ENCODE measurements at places on chromosomes 12 and 14.

DNA sequence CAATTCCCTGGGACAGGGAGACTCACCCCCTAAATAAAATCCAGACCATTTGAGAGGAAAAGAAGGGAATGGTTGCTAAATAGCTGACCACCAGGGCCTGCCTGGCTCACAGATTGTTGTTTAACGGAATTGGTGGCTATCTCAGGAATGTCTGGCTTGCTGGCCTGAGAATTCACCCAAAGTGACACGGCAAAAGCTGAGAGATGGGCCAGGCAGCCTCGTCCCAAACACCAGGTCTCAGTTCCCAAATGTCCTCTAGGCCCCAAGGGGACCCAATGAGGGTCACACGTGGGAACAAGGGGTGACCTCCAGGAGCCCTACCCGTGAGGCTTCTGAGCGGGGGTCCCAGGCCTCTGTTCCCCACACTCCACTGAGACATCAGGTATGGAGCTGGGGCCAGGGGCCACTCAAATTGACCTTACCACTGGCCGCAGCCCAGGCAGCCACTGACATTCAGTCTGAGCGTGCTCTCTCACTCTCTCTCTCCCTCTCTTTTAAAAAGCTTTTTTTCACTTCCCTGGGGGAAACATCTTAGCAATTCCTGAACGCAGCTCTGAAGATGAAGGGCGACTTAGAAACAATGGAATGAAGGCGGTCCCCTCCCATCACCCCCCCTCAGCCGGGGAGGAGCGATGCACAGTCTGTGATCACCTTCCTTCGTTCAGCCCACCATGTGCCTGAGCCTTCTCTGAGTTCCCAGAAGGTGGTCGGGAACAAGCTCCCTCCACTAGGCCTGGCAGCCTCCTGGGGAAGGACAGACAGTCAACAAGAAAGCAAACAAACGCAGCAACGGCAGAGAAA lies 131.2 kb downstream of the SCARB1 start:
- no peak for DNase-seq

- DNase-seq: no peak
Measured at GRCh38 chr12:59559696-59560095, 36.1 kb upstream of the SLC16A7 start.

DNA sequence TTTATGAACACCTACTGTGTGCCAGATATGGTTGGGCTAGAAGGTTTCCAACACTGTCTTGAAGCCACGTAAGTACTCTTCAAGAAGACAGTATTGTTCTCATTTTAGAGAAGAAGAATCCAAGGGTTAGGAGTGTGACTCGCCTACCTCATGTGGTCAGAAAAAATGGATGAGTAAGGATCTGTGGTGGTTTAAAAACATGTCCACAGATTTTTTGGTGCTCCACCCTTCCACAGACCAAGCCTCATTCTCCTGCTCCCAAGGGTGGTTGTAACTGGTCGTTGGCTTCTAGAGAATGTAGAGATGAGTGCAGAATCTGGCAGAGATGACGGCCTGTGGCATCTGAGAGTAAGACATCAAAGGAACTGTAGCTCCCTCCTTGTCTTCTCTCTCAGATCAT lies 30.3 kb upstream of the TTC7B start:
- no peak for DNase-seq

GRCh38 chr12:32230613-32230993 lies 124.0 kb downstream of the BICD1 start:
- no peak for DNase-seq

DNA sequence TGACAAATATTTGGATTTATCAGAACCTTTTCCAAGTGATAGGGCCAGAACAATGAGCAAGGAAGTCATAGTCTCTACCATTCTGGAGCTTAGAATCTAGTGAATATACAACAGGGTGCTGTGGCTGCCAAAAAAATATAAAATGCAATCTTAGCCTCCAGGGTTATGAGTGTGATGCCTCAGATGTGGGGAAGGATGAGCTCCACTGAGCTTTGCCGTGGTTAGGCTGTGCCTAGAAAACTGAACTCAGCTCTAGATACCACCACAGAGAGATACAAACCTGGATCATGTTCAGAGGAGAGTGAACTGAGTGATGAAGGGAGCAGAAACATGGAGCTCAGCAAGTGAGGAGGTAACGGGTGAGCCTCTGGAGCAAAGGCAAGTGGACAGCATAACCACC lies 138.1 kb upstream of the HIF1A start:
- no peak for DNase-seq

DNA sequence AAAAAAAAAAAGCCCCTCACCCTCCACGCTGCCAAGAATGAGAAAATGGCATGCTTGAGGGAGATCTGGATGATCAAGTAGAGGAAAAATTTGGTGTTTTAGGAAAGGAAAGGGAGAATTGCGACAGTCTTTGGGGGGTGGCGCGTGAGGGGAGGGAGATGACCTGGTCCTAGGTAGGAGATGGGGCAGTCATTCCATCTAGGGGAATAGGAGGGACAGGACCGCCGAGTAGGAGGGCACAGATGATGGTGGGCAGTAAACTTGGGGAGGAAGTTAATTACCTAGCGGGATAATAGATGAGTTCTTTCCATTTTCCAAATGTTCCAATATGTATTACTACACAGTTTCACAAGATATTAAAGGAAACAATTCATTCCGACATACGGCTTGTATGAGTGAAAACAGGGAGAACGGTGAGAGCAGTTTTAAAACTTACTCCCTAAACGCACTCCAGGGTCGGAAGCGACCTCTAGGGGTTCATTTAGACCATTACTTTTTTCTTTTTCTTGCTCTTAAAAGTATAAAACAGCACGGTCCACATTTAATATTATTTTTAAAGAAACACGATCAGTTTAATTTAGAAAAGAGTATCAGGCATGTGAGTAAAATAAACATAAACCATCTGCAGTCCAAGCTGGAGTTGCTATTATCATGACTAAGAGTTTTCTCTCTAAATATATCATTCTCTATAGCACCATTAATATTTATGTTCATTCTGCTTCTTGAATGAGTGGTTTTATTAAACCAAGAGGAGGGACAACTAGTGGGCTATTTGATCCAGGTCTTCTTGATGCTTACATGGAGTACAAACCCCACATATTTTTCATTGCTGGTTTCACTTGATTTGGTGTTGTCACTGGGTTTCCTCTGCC lies 3.0 kb upstream of the FNTB start:
- no peak for DNase-seq

DNA sequence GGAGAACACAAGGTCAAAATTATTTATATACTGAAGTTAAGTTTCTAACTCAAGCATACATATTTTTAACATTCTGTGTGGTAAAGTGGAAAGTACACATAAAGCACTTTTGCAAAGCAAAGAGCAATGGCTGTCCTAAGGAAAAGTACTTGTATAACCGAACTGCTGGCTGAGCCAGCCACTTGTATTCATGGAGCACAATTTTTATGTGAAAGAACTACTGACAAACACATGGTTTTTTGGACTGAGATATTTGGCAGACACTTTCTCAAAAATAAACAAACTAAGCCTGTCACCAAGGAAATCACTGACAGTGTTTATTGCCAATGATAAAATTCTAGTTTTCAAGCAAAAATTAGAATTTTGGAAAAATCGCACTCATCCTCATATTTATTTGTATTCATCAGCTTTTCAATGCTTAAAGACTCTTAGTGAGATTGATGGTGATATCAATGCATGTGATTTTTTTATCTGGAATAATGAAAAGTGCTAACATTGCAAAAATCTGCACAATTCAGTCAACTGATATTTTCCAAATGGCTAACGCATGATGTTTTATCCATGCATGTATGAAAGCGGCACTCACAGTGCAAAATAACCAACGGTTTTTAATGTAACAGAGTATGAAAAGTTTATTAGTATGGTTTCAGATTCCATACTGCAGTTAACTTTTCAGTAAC lies 125.3 kb downstream of the IPO8 start:
- no peak for DNase-seq

GRCh38 chr14:23644195-23644918 lies 8.2 kb downstream of the DHRS2 start:
- no peak for DNase-seq

DNA sequence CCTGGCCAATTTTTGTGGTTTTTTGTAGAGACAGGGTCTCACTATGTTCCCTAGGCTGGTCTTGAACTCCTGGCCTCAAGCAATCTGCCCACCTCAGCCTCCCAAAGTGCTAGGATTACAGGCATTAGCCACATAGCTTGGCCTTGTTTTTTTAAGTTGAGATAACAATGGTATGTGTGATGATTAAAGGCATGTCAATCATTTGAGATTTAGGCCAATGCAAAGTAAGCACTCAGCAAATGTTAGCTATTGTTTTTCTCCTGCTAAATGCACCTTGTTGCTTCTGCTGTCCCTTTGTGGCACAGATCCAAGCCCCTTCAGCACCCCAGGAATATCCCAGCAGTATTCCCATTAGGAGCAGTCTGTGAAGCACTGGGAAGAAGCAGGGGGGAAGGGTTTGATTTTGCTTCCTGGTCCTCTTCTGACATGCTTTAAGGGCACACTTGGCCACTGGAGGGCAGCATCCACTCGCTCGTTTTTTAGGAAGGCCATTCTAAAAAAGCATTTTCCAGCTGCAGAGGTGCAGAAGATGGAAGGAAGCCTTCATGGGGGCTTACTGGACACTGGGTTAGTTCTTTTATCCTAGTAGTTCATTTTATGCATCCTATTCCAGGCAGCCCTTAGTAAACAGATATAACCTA lies 70.2 kb upstream of the ZFP36L1 start:
- DNase-seq: peak; percentile 3

DNA sequence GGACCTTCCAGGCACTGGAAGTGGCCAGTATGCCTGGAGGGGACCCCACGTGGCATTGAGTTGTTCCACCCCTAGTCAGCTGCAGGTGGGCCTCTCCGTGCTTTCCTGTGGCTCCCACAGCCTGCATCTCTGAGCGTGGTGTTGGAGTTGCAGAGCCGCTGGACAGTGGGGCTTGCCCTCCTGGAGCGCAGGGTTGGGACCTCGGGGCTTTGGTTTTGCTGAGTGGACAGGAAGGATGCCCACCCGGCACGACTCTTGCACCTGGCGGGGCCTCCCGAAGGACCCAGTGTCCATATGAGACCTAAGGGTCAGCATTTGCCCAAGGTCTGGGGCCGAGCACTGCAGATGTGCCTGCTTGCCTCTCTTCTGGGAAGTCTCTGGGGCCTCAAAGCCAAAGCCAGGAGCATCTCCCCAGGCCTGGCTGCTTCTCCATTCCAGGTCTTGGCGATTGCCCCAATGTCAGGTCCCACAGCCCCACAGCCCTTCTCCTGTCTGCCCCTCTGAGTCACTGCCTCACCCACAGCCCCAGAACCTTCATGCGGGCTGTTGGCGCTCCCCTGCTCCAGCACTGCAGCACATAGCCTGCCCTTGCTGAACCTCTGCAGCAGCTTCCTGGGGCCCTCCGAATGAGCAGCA lies 1.5 kb downstream of the PACS2 start:
- no peak for DNase-seq

DNA sequence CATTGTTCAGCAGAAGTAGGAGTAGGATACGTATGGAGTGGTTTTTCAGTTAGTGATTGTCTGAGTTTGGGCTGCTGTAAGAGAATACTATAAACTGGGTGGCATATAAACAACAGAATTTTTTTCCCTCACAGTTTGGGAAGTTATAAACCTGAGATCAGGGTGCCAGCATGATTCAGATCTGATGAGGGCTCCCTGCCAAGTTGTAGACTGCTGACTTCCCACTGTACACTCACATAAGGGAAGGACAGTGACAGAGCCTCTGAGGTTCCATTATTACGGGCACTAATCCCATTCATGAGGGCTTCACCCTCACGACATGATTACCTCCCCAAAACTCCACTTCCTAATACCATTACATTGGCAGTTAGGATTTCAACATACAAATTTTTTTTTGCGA lies 50.7 kb downstream of the ACSM4 start:
- no peak for DNase-seq

DNA sequence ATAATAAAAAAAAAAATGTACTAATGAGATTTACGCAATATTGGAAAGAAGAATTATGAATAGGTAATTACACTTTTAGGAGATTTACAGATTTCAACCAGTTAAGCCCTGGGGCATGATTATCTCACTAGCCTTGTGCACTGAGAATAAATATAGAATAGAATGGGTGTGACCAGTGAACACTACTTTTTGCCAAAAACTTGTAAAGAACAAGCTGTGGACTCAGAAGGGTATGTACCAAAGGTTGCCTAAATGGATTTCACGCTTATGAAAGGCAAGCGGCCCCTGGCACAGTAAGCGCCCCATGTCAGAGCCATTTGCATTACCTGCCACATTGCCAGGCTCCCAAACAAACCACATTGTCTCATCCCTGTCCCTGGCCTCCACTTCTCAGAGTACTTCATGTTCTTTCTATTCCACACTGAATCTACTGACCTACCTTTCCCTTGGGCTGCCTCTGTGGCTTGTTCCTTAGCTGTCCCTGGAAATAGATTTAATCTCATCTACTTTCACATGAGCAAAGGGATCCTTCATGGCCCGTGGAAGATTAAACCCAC lies 170.6 kb upstream of the DIO2 start:
- no peak for DNase-seq

- no peak for DNase-seq
Measured at GRCh38 chr12:114407842-114408411, 2.0 kb upstream of the TBX5 start.

GRCh38 chr12:115172521-115172920 lies 488.5 kb upstream of the TBX3 start:
- no peak for DNase-seq

DNA sequence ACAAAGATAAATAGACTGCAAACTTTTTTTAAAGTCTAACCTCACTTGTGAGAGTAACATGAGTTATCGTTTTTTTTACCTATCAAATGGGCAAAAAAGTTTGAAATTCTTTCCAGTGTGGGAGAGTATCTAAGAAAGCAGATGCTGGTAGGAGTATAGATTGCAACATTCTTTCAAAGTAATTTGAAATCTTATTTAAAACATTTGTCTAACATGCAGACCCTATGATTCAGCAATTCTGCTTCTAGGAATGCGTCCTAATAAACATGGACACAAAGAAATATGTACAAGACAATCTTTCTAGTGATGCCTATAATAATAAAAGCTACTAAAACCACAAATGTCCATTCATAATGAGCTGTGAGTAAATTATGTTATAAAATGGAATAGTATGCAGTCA lies 110.4 kb upstream of the TMCC3 start:
- DNase-seq: no peak

DNA sequence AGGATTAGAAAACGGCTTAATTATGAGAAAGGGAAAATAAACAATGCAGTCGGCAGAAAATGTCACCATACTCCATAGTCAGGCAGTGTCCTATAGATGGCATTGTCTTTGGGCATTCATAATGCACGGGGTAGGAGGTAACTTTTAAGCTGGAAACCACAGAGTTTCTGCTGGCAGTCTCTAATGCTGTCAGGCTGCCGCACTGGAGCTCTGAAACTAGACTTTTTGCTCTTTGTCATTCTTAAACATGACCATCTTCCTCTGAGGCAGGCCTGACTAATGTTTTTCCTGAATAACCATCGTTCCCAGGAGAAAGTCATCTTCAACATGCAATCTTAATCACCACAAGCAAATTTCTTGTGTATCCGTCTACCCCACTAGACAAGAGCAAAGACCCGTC lies 108.8 kb downstream of the ETNK1 start:
- no peak for DNase-seq

- no peak for DNase-seq
Measured at GRCh38 chr12:53060064-53060720, 10.3 kb downstream of the TNS2 start.

Data from cerebellar nuclear complex (tissue), 1 donor.